H1 (cell line): ENCODE measurements at places on chromosomes 7 and 10. TPM values are rescaled to one million over a fixed set of nuclear protein-coding genes. Genes with fewer than 3 reads are reported as not detected.

- DNase-seq = no peak
These were observed 55.0 kb downstream of the GNAI1 start for GRCh38 chr7:80189638-80190037.

GRCh38 chr10:116385994-116386809 lies 41.4 kb upstream of the PNLIPRP3 start:
- DNase-seq = no peak

GRCh38 chr10:32112055-32112454 lies 55.8 kb upstream of the KIF5B start:
- DNase-seq = no peak

- no peak for DNase-seq
These were observed 18.1 kb downstream of the LRMDA start for GRCh38 chr10:75449382-75450074.

DNA sequence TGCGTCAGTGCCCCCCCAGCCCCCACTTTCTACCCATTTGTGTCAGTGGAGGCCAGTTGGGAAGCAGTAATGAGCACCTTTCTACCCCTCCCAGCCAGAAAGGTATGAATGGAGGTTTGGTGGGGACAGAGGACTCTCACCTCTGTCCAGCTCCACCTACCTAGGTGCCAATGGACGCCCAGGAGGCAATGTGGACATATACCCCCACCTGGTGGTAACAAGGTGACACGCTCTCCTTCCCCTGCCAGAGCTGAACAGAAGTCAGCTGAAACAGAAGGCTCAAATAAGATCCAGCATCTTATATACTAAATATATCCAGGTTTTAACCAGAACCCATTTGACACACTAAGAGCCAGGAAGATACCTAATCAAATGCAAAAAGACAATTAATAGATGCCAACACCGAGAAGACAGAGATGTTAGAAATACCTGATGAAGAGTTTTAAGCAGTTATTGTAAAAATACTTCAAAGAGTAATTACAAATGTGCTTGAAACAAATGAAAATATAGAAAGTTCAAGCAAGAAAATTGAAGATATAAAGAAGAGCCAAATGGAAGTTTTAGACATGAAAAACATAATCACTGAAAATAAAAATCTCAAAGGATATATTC lies 18.4 kb upstream of the SORCS3 start:
- DNase-seq = no peak

DNA sequence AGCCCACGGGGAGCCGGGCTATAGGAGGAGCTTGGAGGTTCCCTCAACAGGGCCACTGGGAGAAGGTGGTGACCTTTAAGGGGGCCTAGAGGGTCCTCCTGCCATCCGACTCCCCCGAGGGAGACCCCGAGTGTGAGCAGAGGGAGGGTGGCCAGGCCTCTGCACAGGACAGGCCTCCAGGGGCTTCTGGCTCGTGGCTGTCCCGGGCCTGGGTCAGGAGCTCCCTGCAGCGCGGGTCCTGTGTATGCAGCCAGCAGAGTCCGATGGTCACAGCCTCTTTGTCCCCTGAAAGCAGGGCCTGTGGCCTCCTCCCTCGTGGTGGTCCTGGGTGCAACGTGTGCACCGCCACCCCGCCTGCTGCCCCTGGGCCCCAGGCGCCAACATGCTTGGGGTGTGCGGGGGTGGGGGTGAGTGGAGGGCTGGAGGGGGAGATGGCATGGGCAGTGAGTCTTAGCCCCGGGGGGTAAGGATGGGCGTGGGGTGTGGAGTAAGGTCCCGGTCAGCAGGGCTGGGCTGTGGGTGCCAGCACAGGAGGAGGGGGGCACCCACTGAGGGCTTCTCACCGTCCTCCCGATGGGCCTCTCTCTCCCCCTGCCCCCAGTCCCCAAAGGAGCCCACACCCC lies 27.1 kb downstream of the UNCX start:
- no peak for DNase-seq

GRCh38 chr7:41942468-41943093 lies 239.7 kb upstream of the INHBA start:
- no peak for DNase-seq

- no peak for DNase-seq
These were observed 36.0 kb downstream of the BCAP29 start for GRCh38 chr7:107615910-107616680.

DNA sequence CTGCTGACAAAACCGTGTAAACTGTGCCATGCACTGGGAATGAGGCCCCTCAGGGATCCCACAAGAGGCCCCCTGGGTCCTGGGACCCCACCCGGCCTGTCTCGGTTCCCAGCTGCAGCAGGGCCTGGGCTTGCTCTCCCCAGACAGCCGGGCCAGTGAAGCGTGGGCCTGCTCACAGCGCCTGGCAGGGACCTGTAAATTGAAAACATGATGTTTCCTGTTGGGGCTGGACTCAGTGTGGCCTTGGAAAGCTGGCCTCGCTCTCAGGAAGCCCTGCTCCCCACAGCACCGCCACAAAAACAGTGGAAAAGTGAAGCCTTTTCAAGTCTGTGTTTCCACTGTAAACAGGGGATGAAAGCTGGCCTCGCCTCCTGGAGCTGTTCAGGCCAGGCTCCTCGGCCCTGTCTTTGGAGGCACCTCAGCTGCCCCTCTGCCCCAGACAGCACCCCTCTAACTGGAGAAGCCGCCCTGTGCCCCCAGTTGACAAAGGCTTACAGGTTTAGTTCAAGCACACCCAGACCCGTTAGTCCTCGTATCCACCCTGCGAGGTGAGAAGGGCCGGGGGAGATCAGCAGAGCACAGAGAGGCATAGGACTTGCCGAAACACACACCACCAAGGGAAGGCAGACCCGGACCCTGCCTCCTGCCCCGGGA lies 108.3 kb downstream of the ZMIZ1 start:
- DNase-seq = no peak

DNA sequence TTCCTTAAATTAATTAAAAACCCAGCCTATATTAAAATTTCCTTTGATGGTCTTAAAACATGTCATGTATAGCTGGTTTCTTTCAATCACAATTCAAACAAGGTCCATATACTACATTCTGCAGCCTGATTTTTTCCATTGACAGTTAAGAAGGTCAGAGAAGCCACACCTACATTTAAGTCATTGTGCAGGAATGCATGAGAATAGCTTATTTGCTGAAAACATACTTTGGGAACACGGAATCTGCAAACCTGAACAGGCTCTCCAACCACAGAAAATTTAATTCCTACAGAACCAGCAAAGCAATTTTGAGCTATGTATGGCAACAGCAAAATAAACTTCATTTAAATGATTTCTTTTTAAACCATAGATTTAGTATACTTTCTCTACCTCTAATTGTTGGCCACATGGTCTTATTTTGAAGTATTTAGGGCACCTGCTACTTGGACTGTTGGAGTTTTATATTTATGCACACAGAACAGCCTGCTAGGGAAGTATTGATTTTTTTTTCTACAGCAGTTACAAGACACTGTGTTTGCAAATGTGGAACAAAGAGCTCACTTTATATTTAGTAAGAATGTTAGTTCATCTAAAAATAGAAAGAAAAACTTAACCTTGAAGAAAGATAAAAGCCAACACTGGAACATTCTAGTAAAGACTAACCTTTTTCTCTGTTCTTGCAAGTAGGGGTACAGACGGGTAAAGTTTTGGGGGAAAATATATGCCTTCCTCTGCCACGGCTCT lies 240.9 kb upstream of the IMMP2L start:
- no peak for DNase-seq

CDHR3 gene
- 5.9 and 6.4 TPM in 2 replicates for total RNA-seq

SPDYE8 gene
- not detected in 2 replicates for total RNA-seq

RADIL gene
- total RNA-seq = 5.0 and 5.4 TPM in 2 replicates

EEF1AKMT2 gene
- 19.8 and 26.8 TPM in 2 replicates for total RNA-seq

TLX1 gene
- total RNA-seq = not detected in 2 replicates

ZNF518A gene
- total RNA-seq = 26.8 and 34.8 TPM in 2 replicates

DLX5 gene
- total RNA-seq = not detected in 2 replicates

PPP1R17 gene
- 2.5 and 3.8 TPM in 2 replicates for total RNA-seq

PLOD3 gene
- 43.1 and 47.2 TPM in 2 replicates for total RNA-seq
